NCI-H345 (cell line): ENCODE measurements at places on chromosomes 2 and 18.

GRCh38 chr2:105926960-105927678, 182.4 kb downstream of the NCK2 start:
- DNase-seq, result peak; percentile 25

GRCh38 chr2:195445639-195446038, 211.4 kb upstream of the SLC39A10 start:
- no peak for DNase-seq

DNA sequence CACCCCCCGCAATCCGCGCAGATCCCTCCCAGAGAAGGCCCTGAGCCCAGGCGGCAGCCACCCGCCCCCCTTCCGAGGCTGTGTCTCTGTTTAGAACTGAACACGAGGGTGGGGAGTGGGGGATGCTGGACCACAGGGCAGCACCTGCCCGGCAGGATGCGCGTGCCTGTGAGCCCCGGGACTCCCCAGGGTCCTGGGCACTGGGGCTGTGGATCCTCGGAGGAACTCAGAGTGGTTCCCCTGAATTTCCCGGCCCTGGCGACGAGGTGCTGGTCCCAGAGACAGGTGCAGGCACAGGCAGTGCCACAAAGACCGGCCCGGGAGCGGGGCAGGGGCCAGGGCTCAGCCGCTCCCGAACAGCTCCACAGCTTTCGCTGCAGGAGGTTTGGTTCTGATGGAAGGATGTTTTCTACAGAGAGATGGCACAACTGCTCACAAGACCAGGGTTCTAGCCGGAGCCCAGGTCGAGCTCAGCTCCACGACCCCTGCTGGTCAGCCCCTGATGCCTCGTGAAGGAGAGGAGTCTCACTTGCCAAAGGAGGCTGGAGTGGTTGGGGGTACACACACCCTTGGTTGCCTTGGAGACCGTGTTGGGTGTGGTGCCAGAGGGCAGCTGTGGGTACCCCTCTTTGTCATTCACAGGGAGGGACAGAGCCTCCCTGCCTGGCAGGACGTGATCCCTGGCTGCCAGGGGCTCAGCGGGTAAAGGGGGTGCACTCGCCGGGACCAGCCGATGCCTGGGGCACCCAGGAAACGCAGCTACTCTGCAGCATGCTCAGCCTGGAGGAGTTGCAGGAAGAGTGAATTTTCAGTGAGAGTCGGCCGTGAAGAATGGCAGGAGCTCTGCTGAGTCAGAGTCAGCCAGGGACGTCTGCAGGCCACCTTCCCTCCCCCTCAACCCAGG, 4.4 kb upstream of the NEU4 start:
- DNase-seq, result no peak

DNA sequence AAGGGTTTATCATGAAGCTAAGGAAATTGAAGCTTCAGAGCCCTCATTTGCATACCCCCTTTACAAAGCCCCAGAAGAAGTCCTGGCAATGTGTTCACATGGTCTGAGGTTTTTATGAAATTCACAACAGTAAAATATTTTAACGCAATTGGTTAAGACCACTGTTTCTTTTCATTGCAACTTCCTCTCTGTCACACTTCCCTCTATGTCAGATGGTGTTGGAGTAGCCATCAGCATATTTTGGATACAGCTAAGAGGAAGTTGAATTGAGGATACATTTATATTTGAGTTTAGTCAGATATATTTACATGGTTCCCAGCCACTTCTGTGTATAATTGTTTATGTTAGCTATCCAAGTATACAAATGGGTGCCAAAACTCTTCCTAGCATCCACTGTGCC, 170.0 kb downstream of the TXNL1 start:
- no peak for DNase-seq

GRCh38 chr18:62587689-62588088, 64.9 kb downstream of the ZCCHC2 start:
- DNase-seq, result no peak

GRCh38 chr2:128324008-128324896, 5.6 kb upstream of the HS6ST1 start:
- peak; percentile 42 for DNase-seq

DNA sequence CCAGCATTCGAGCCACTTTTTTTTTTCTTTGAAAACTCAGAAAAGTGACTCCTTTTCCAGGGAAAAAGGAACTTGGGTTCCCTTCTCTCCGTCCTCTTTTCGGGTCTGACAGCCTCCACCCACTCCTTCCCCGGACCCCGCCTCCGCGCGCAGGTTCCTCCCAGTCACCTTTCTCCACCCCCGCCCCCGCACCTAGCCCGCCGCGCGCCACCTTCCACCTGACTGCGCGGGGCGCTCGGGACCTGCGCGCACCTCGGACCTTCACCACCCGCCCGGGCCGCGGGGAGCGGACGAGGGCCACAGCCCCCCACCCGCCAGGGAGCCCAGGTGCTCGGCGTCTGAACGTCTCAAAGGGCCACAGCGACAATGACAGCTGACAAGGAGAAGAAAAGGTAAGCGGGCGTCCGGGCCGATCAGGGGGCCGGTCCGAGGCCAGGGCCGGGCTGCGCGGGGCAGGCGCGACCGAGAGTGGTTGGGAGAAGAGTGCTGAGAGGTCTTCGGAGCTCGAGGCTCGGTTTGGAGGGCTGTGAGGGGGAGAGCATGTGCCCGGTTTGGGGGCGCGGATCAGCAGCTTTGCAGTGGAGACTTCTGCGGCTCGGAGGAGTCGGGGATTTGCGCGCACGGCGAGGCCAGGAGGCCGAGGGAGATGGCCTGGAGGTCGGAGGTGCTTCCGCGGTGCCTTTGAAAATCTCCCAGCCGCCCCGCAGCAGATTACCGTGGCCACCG, 502 bp downstream of the EPAS1 start:
- peak; percentile 76 for DNase-seq
